Foreskin melanocyte (primary cell): ENCODE measurements at places on chromosomes 2 and 18.
A peak's percentile ranks its signal among the peaks of the same experiment; 100 is the strongest.

- no peak for DNase-seq
Measured at GRCh38 chr18:49691177-49691608, 122.1 kb downstream of the ACAA2 start.

DNA sequence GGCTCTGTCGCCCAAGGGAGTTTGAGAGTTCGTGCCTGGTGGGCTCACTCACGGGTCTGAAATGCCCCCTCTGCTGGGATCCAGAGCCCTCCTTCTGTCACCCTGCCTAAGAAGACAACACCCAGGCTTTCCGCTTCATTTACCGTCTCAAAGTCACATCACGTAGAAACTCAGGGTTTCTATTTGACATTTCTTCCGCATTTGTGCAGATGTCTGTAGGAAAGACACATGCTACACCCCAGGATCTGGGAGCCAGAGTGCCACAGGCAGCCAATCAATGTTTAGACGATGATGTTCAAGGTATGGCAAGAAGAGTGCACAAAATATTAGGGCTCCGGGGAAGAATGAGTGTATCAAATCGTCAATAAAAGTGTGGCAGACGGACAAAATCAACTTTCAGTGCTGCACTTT lies 24.4 kb upstream of the ACKR3 start:
- no peak for DNase-seq

GRCh38 chr2:121052521-121052920 lies 232.5 kb downstream of the TFCP2L1 start:
- DNase-seq, result no peak

DNA sequence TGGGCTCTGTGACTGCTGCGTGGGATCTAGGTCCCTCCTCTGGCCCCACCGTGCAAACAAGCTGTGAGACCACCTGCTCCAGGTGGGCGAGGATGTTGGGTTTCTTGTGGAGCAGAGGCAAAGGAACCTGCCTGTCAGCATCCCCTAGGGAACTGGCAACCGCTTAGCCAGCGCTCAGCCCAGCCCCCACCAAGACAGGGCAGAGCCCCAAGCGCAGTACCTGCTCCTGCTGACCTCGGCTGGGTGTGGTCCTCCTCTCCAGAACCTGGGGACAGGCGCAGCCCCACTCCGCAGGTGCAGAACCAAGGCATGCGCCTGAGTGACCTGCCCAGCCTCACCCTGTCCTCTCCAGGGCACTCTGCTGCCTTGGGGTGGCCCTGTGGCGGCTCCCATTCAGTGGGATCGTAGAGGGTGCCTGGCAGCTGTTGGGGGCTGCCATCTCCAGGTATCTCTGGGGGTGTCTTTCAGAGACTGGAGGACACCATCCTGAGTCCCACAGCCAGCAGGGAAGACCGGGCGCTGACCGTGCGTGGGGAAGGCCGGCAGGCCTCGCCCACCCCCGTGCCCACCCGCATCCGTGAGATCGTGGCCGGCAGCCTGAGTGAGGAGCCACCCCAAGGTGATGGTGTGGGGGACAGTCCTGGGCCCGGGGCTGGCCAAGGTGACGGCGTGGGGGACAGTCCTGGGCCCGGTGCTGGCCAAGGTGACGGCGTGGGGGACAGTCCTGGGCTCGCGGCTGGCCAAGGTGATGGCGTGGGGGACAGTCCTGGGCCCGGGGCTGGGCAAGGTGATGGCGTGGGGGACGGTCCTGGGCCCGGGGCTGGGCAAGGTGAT lies 12.3 kb downstream of the CROCC2 start:
- DNase-seq, result no peak

GRCh38 chr2:102235042-102235473 lies 48.2 kb downstream of the IL1RL2 start:
- no peak for DNase-seq

GRCh38 chr2:197925204-197925603 lies 120.8 kb downstream of the PLCL1 start:
- DNase-seq, result peak; percentile 18

GRCh38 chr2:238228700-238229099 lies 11.1 kb downstream of the HES6 start:
- peak; percentile 84 for DNase-seq

GRCh38 chr2:217790195-217790594 lies 212.6 kb downstream of the TNS1 start:
- DNase-seq, result no peak

- no peak for DNase-seq
Measured at GRCh38 chr2:23916727-23917405, 10.1 kb downstream of the ATAD2B start.

- DNase-seq, result no peak
Measured at GRCh38 chr2:1652034-1652790, 92.1 kb downstream of the PXDN start.

GRCh38 chr2:63926815-63927214 lies 85.1 kb downstream of the UGP2 start:
- DNase-seq, result no peak

DNA sequence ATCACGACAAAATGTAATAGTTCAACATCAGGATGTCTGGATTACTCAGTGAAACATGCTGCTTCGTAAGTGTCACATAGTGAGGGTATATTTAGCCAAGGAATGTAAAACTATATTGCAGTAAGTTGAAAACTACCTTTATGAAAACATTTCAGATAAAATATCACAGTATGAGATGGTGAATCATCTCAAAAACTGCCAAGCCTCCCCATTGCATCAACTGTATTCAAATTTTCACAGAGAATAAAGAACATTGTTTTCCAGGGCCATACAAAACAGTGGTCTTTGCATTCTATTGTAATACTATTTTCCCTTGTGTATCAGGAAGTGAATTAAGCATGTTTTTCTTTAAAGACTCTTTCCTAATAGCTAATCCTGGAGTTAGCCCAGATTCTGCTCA lies 47.6 kb upstream of the MSTN start:
- no peak for DNase-seq

- DNase-seq, result peak; percentile 21
Measured at GRCh38 chr2:127733816-127734537, 32.7 kb downstream of the SFT2D3 start.

- no peak for DNase-seq
Measured at GRCh38 chr2:182144776-182145165, 159.1 kb downstream of the PPP1R1C start.

DNA sequence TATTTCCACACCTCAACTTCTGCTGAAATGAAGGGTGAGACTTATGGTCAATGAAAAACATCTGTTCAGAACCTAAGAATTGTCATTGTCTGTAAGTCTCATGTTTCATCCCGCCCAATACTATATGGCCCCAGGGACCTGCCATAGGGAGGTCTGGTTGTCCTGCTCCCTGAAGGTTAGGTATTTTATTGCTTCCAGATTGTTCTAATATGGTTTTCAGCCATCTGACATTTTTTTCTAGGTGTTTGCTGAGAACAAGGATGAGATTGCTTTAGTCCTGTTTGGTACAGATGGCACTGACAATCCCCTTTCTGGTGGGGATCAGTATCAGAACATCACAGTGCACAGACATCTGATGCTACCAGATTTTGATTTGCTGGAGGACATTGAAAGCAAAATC lies 7.3 kb downstream of the XRCC5 start:
- no peak for DNase-seq

- no peak for DNase-seq
Measured at GRCh38 chr2:209525331-209525730, 101.5 kb downstream of the MAP2 start.

GRCh38 chr2:165203689-165204559 lies at the start of gene SCN3A:
Gene SCN3A, minus strand, starts transcription at chr2:165204050. Its CDS starts 27,656 bp downstream, at chr2:165176394.
- DNase-seq, result peak; percentile 55

DNA sequence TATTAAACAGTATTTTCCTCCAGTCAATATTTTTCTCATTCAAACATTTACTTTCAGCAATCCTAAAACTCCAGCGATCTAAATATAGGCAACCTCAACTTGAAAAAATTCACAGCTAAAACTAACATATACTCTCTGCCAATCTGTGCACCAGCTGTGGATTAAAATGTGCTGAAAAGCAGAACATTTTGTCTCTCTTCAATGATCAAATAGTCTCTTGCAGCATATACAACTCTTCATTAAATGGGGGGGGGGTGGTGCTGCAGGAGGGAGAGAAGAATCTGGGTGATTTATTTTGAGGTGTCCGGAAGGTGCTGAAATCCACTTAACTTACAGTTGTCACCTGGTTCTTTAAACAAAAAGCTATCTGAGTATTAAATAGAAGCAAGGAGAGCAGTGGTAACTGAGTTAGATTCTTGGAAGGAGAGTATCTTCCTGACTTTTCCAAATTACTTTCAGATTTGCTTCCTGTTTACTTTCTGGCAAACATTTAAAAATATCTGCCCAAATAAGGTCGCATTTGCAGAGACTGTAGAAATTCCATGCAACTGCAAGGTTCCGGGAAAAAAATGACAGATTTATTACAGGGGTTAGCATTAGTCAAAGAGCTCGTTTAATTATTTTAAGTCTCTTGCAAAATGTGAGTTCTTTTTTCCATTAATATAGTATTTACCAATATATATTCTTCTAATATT lies 904.7 kb upstream of the ACVR2A start:
- DNase-seq, result no peak

DNA sequence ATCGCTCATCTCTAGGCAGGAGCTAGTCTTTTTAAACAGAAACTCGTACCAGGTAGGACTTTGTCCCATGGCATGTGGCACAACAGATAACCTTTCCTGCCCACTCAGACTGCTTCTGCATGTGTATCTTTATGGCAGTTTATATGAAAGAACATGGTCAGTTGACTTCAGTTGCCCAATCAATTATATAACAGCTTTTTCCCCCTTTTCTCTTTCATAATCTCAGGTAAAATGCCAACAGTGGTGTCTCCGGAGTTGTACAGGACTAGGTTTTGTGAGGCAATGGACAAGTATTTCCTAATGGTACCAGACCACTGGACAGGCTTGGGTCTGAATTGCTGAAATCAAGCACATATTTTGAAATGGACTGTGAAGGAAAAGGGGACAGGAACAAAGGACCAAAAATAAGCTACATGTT lies 51.6 kb upstream of the PTH2R start:
- DNase-seq, result no peak

- DNase-seq, result no peak
Measured at GRCh38 chr2:150531591-150531990, 44.1 kb upstream of the RND3 start.

- no peak for DNase-seq
Measured at GRCh38 chr2:200302940-200303727, 3.4 kb upstream of the SPATS2L start.

GRCh38 chr2:239911641-239912071 lies 113.5 kb downstream of the NDUFA10 start:
- no peak for DNase-seq

- DNase-seq, result no peak
Measured at GRCh38 chr18:5512176-5512575, 31.6 kb downstream of the EPB41L3 start.

DNA sequence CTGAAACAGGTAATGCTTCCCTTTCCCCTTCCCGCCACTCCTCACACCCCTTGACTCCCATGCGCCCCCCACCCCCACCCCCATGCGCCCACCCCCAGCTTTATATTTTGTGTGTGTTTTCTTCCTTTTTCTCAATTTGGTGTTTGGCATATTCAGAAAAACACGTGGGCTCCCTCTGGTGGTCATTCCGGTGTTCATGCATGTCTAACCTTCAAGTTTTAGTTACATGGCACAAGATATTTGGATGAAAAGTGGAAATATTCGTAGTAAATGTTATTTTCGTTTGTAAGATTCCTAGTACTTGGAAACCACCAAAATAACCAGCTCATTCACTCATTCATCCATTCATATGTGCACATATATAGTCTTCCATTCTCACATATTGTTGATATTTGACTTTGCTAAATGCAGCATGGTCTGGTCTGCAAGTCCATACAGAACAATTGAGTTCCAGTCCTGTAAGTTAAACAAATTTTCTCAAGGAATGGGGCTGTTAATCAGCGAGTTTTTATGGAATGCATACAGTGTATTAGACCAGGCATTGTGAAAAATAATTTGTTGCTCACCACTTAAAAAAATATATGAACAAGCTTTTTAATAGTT lies 143.6 kb upstream of the MAP3K20 start:
- DNase-seq, result peak; percentile 45

- no peak for DNase-seq
Measured at GRCh38 chr2:214730800-214731407, 78.6 kb downstream of the BARD1 start.

DNA sequence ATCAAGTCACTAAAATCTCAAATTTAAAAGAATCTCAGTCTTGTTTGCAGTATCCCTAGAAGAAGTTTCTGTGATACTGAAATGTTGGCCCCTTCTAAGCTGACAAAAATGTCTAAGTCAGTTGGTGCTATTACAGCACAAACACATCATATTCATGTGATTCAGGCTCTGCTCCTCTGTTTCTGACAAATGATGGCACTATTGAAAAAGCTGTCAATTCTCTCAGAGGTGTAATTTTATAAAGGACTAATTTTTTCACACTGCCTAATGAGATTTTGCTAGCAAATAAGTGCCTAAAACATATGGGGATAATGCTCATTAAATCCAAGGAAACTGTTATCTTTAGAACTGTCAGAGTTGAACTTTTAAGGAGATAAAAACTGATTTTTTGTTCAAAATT lies 445.9 kb downstream of the DSC3 start:
- DNase-seq, result no peak
